ENCODE measurements at places on chromosomes 1 and 21.

DNA sequence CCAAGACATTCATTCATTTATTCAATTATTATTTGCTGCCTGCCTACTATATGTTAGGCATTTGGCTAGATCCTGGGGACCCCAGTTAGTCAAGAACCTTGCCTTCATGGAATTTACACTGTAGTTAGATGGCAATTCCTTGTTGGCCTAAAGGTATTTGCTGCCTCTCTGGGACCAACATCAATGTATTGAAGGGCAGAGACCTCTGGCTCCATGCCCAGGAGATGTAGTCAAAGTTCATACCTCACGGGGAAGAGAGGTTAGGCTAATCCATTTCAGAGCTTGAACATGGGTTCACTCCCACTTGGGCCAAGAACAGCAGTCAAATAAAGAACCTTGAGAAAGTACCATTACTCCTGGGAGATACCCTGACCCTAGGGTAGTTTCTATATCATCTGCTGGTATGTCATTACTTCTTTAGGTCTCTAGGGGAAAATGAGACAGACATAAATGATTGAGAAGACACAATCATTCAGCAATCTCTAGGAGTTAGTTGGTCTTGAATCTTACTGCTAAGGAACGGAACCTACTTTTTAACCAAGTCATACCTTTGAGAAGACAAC is 32.0 kb downstream of the SORT1 start:
- DNase-seq, result no peak

DNA sequence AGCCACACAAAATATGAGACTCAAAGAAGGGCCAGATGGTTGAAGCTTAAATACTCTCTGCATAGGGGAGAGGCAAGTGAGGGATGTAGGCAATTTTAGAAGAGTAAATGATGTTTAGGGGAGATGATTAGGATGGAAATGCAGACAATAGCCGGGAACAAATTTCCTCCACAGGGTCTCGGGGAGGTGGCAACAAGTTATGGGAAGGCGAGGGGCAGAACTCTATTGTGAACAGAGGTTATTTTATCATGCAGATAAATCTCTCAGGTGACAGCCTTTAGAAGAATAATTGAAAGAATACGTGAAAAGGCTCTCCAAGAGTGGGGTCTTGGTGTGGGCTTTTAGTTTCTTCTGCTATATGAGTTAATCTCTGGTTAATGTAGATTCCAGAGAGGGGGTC is 166.7 kb downstream of the GALNT2 start:
- DNase-seq, result no peak

GRCh38 chr1:33228935-33229487 is 27.3 kb upstream of the ZNF362 start:
- DNase-seq, result peak; percentile 95

DNA sequence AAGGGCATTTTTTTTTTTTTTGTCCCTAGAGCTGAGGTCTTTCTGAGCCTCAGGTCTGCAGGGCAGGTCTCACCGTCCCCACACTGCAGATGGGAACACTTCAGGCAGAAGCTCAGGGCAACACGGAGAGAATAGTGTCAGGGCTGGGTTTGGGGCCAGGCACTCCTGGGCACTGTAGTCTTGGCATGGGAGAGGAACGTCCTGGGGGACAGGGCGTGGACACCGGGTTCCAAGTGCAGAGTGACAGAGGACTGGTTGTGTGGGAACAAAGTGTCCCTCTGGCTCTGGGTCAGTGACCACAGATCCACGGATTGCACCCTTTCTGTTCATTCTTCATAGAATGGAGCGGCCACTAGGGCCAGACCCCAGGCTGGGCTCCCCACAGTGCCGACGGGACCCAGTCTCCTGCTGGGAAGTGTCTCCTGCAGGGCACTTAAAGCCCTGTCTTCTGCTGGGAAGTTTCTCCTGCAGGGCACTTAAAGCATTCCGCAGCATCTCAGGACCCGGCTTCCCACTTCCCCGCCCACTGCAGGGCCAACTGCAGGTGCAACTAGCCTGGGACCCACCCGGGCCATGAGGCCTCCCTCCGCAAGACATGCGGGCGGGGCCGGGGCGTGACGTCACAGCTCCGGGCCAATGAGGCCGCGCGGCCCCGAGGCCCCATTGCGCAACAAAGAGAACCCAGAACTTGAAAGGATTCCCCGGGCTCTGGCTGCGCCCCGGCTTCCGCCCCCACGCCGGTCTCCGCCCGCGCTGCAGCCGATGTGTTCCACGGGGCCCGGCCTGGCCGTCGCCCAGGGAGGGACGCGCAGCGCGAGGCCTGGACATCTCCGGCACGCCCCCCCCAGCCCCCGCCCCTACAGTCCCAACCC is 1.2 kb downstream of the GPR153 start:
- peak; percentile 73 for DNase-seq

- no peak for DNase-seq
These were observed 48.8 kb upstream of the TMEM51 start for GRCh38 chr1:15104768-15105167.

DNA sequence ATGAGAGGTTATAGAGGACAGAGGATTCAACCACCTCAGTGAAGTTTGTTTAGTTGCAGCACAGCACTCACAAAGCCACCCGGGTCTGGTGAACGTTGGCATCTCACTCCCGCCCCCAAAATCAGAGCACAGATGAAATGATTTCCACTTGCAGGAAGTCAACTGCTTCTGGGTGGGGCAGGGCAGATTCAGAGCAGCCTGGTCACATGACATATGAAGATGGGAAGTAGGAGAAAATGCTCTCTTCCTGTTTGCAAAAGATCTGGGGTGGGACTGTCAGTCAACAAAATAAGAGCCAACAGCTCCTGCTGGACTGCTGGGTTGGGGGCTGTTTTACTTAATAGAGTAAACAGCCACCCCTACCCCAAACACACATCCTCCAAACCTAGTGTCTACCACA is 43.2 kb downstream of the LRRC71 start:
- DNase-seq, result no peak

GRCh38 chr1:111163363-111163762 is 23.3 kb downstream of the CEPT1 start:
- DNase-seq, result no peak

DNA sequence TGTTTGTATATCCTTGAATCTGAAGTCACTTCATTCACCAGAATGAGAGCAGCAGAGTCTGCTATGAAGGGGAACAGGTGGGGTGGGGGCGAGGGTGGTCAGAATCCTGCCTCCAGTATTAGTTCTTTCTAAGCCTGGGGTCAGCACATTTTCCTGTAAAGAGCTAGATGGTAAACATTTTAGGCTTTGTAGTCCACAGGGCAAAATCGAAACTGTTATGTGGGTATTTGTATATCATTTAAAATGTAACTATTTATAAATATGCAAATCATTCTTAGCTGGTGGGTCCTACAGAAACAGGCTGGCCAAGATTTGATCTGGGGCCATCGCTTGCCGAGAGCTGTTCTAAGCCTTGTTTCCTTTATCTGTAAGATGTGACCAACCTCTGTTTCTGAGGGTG is 96.0 kb downstream of the IGSF21 start:
- no peak for DNase-seq

DNA sequence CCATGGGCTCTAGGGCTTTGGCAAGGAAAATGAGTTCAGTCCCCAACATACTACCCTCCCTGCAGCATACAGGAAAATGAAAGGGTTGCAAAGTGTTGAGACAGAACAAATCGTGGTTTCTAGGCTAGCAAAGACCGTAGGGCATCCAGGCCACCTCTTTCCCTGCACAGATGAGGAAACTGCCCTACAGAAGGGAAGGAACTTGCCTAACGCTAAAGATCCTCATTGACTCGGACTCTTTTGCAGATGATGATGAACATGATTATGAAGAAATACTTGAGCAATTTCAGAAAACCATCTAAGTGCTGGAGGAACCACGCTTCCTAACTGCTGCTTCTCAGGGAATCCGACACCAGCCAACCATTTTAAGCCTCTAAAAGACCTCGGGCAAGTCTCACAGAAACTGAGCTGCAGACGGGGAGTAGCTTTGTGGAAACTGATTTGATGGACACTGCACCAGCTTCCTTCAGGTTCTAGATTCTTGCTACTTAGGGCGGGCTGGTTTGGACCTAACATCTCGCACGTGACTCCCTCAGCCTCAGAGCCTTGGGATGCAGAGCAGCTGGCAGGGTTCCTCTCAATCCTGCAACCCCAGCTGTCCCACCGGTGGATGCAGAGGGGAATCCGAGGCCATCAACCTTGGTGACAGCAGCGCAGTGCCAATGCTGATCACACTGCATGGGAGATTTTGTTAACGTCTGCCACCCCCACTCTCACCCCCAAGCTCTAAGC is 13.4 kb downstream of the THEMIS2 start:
- no peak for DNase-seq

- DNase-seq, result peak; percentile 92
These were observed 40.9 kb downstream of the ATP6V1G3 start for GRCh38 chr1:198499588-198499987.

GRCh38 chr1:171742577-171742922 is 685 bp upstream of the VAMP4 start:
- DNase-seq, result peak; percentile 34

- peak; percentile 43 for DNase-seq
These were observed 48.4 kb upstream of the CD34 start for GRCh38 chr1:207959141-207959825.

GRCh38 chr1:189217646-189218045 is 1260.0 kb downstream of the BRINP3 start:
- DNase-seq, result no peak

- DNase-seq, result no peak
These were observed 107.8 kb downstream of the NGF start for GRCh38 chr1:115230281-115230680.

DNA sequence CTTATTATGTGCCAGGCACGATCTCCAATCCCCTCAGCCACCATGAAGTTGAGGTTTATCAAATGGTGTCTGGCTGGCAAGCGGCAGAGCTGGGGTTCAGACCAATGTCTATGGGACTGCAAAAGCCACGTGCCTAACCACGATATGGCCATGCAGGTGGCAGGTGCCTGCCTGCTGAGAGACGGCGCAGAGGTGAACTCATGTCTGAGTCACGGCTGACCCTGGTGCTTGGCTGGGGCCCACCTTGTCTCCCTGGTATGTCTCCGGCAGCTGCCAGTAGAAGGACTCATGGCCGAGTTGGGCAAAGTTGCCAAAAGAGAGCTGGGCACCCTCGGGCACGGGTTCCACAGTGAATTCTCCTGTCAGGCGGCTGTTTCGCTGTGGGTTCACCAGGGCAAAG is 59.9 kb downstream of the LDLRAD2 start:
- no peak for DNase-seq

DNA sequence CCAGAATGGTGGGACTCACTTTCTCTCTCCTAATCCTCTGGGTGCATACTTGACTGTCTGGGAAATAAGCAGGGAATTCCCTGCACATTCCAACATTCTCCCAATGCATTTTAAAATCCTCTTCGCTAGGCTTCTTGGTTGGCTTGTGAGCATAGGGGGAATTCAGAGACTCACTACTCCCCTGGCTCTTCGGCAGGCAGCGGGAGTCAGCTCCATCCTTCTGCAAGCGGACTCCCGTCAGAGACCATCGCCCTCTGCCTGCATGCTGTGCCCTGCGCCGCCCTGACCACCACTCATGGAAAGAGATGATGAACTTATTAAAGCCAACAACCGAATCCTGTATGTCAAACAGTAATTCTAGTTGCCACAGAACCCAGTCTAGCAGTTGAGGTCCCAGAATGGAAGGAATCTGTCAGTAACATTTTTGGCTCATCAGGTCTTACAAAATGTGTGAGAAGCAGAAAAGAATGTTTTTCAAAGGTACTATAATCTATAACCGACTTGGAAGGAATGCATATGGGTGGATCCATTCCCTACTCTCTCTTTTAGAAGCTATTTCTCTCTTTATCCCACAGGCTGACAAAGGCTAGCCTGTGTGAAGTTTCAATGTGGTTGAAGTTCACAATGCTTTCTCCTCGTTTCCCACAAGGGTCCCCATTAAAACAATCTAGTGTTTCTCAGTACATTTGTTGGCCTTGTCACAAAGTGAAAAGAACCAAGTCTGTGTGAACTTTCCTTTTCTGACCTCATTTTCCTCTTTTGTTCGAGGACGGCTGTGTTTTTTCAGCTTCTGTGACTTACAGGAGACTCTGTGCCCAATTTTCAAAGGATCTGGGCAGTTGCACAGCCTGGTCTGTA is 119.1 kb upstream of the ADAR start:
- no peak for DNase-seq

DNA sequence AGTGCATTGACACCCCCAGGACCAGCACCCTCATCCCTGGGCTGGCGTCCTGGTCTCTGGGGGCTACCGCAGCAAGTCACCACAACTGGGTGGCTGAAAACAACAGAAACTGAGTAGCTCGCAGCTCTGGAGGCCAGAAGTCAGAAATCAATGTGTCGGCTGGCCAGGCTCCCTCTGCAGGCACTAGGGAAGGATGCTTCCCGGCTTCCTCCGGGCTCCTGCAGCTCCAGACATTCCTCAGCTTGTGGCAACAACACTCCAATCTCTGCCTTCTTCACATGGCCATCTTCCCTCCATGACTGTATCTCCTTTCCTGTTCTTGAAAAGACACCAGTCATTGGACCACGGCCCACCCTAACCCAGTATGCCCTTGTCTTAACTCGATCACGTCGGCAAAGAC is 224.2 kb downstream of the NPHP4 start:
- DNase-seq, result no peak

DNA sequence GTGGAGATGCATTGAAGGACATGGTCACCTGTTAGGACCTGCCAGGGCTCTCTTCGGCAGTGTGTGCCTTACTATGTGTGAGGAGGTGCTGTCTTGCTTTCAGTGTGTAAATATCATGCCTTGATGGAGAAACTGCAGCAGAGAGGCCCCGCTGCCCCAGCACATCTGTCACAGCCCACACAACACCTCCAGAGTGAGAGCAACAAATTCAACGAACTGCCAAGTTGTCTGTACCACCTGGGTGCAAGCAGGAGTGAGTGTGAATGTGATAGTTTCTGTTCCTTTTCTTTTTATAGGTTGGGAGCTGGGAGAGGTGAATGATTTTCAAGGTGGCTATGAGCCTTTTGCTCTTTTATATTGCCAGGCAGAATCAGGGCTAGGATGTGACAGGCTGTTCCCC is 114.6 kb upstream of the KIAA0040 start:
- DNase-seq, result no peak

DNA sequence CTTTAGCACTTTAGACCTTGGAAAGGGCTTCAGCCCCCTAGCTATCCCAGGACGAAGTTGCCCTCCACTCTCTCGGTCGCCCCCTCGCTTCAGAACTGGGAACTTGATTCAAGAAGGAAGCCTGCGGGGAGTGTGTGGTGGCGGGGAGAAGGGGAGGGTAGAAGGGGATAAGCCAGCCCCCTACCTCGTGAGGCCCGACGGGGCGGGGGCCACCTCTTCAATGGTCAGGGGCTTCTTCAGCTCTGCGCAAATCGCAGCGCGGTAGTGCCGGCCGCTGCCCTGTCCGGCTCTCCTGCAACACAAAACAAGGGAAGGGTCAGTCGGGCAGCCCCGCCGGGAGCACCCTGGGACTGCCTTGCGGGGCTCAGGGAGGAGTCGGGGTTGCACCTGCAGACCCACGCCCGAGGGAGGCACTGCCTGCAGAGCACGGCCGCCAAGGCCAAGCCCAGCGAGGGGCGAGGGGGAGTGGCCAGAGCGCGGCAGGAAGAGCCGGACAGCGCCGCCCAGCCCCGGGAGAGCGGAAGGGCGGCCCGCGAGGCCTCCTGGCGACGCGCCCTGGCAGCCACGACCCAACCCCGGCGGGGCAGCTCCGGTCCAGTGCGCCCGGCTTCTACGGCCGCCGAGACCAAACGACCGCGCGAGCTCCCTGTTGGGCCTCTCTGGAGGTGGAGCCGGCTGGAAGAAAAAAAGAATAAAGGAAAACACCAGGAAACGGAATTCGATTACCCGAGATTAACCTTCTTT is 56.2 kb upstream of the RASAL2 start:
- DNase-seq, result peak; percentile 79
